T-cell (primary cell): ENCODE measurements at places on chromosomes 1 and 21.

DNA sequence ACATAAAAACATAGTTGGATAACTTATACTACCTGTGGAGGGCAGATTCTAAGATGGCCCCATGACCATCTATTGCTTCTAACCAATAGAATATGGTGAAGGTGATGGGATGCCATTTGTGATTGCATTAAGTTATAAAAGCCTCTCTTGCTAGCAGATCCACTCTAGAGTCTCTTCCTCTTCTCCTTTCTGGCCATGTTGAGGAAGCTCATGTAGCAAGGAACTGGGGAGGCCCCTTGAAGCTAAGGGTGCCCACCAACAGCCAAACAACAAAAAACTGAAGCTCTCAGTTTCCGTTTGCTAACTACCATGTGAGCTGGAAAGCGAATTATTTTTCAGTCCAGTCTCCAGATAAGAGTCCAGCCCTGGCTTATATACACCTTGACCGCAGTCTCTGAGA lies 16.0 kb upstream of the AGO1 start:
- DNase-seq, result no peak

- no peak for DNase-seq
Measured at GRCh38 chr1:152864443-152864842, 4.6 kb downstream of the LCE7A start.

DNA sequence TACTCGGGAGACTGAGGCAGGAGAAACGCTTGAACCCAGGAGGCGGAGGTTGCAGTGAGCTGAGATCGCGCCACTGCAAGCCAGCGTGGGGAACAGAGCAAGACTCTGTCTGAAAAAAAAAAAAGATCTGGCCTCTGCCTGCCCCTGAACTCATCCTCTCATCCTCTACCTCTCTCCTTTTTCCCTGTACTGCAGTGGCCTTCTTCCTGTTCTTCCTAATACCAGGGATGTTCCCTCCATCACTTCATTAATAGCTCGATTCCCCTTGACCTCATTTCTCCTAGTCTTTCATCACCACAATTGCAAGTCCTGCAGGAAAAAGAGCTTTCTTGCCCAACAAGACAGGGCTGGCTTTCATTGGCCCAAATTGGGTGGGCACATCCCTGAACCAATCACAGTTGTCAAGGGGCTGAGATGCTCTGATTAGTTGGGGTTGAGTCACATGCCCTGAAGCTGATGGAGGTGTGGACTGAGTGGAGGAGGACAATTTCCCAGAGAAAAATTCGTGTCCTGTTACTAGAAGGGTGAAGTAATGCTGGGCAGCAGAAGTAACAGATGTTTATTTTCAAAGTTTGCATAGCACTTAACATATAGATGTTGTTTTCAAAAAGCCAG lies 86.8 kb upstream of the PUM1 start:
- no peak for DNase-seq

DNA sequence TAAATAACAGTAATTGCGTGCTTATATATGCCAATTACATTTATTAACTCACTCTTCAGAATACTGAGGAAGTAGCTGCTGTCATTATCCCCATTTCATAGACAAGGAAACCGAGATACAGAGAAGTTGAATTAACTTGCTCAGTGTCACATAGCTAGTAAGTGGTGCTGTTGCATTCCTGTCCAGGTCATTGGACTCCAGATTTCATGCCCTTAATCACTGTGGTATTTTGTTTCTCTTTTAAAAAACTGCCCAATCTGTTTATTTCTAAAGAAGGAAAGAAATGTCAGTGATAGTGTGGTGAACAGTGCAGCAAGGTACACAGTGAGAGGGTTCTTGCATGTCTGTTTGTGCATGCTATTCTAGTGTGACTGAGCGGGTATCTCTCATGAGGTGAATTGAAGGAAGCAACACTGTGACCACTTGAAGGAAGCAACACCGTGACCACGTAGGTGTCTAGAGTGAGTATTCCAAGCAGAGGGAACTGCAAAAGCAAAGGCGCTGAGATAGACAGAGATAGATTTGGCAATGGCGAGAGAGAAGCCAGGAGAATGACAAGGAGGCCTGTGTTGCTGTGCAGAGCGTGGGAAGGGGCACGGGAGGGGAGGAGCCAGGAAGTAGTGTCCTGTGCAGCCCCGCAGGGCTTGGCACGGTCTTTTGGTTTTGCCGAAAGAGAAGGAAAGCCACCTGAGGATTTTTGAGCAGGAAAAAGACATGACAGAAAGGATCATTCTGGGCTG lies 95.9 kb downstream of the CAMTA1 start:
- DNase-seq, result no peak

DNA sequence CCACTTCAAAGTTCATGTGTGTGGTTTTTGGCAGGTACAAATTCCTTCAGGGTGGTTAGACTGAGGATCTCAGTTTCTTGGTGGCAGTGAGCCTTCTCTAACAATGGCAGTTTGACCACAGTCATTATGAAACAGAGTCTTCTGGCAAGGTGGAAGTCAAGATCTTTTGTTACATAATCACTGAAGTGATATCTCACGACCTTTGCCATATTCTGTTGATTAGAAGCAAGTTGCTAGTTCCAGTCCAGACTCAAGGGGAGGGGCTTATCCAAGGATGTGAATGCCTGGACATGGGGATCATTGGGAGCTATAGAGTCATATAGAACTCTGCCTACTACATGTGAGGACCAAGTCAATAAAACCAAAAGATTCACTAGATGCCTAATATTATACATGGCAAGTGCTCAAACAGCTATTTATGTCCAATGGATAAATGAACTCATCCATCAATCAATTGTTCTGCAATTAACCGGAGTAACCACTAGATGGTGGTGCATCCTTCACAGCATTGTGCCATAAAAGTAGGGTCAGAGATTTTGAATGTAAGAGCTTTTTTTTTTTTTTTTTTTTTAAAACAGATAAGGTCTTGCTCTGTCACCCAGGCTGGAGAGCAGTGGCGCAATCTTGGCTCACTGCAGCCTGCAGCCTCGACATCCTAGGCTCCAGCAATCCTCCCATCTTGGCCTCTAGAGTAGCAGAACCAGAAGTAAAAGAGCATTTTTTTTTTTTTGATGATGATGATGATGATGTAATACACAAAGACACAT lies 131.9 kb downstream of the CRB1 start:
- no peak for DNase-seq

GRCh38 chr1:233240829-233241682 lies 54.5 kb downstream of the PCNX2 start:
- no peak for DNase-seq

DNA sequence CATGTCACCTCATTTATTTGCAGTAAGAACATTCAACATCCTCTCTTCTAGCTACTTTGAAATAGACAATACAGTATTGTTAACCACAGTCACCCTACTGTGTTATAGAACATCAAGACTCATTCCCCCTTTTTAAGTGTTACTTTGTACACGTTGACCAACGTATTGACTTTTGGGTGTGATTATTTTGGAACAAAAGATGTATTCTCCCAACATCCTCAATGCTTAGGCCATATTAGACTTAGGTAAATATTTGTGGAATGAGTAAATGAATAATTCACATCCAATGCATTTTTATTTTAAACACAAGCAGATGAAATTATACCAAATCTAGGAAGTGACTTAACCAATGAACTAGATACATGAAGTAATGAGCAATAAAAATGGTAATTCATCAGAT lies 296.6 kb downstream of the CHRM3 start:
- DNase-seq, result no peak

- no peak for DNase-seq
Measured at GRCh38 chr1:116133696-116134475, 22.7 kb downstream of the MAB21L3 start.

DNA sequence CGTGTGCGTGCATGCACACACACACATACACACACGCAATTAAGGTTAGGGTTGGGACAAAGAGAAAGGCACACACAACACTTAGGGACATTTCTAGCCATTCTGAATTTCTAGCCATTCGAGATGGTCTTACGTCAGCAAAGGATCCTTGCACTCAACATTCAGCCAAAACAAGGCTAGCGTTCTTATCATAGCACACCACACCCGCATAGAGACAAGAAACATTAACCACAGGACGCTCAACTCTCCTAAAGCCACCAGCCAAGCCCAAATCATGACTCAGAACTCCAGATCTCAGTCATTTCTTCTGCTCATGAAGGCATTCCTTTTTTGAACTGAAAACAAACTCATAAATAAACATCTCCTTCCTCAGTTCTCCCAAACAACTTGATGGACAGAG lies 106.8 kb downstream of the LMO4 start:
- no peak for DNase-seq

- DNase-seq, result no peak
Measured at GRCh38 chr1:76418531-76418930, 344.0 kb downstream of the ST6GALNAC3 start.

- DNase-seq, result no peak
Measured at GRCh38 chr1:88101041-88101440, 583.0 kb upstream of the PKN2 start.

- no peak for DNase-seq
Measured at GRCh38 chr1:100767176-100767890, 47.8 kb downstream of the VCAM1 start.

DNA sequence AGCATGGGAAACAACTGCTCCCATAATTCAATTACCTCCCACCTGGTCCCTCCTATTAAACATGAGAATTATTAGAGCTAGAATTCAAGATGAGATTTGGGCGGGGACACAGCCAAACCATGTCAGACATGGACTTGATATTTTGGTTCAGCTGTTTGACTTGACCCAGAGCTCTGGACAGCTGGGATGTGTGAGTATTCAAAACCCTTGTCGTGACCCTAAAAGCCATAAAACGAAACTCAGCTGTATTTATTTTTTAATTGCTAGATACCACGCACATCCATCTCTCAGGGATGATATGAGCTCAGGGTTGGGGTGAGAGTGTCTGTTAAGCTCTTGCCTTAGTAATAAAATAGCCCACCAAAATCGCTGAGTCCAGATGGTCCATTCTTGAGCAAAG lies 45.4 kb downstream of the RCSD1 start:
- DNase-seq, result no peak

GRCh38 chr1:92934395-92935378 lies 26.6 kb downstream of the DIPK1A start:
- DNase-seq, result no peak

GRCh38 chr1:30782361-30783255 lies 25.0 kb upstream of the LAPTM5 start:
- DNase-seq, result peak; percentile 71

DNA sequence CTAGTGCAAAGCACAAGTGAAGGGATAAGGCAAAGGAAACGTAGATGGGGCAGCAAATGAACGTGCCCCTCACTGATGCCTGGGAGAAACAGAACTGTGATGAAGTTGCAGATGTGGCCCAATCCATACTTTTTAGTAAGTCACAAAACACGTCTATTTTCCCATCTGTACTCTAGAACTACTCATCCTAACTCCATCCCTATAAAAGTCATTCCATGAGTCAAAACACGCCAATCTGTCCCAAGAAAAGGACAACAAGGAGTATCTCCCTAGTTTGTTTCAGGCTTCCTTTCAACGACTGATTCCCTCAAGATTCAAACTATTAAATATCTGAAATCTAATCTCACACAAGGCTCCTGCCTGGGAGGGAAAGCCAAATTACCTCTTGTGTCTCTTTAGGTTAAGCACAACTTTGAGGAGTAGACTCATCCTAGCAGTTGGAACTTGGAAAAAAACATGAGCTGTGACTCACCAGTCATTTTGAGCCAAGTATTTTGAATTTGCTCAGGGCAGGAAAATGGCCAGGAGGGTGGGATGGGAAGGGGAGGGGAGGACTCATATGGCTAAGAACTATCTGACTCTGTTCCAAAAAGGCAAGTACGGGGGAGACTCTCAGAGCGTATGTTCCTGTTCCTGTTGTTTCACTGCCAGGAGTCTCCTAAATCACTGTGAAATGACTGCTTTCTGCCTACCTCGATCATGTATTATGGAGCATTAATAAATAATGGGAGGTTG lies 214.5 kb upstream of the CAMK1G start:
- no peak for DNase-seq

DNA sequence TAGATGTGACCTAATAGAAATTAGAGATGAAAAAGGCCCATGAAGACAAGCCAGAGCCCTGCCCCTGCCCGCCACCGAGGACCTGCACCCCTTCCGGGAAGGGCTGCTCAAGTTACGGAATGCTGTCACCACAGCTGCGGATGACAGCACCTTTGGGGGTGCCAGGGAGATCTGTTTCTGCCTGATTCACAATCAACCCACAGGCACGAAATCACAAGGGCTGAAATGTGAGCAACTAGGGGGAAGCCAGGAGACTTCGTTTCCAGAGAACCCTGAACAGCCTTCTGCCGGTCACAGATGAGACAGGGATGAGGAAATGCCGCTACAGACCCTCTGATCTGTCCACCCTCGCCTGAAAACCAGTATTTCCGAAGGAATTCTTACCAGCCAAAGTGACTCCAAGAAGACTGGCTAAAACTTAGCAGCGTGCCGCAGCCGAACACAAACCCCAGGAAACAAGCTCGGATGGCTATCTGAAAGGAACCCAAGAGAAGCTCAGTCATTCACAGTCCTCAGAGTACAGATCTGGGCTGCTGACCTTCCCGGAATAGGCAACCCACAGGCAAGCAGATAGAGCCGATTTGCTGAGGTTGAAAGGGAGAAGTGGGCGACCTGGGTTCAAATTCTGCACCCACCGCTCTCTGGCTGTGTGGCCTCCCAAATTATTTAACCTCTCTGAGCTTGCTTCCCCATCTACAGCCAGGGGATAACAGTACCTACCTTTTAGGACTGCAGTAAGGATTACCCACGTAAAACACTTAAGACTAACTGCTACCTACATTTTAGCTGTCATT lies 1.1 kb downstream of the ICMT start:
- no peak for DNase-seq

DNA sequence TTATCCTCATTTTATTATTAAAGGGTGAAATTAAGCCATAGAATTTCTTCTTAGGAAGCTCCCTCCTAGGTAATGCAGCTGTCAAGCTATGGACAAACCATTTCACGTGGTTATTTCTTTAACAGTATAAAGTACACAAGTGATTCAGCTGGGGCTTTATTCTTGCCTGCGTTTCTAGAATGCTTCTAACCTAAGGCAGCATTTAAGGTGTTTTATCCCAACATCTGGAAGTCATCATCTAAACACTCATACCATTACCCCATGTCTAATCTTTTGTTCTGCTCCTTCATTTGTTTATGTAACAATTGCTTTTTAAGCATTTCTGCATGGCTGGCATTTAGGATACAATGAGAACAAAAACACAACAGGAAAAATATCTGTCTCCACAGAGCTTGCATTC lies 829.2 kb upstream of the ADAMTS5 start:
- DNase-seq, result no peak

- no peak for DNase-seq
Measured at GRCh38 chr1:85584923-85585322, 4.4 kb downstream of the CCN1 start.

DNA sequence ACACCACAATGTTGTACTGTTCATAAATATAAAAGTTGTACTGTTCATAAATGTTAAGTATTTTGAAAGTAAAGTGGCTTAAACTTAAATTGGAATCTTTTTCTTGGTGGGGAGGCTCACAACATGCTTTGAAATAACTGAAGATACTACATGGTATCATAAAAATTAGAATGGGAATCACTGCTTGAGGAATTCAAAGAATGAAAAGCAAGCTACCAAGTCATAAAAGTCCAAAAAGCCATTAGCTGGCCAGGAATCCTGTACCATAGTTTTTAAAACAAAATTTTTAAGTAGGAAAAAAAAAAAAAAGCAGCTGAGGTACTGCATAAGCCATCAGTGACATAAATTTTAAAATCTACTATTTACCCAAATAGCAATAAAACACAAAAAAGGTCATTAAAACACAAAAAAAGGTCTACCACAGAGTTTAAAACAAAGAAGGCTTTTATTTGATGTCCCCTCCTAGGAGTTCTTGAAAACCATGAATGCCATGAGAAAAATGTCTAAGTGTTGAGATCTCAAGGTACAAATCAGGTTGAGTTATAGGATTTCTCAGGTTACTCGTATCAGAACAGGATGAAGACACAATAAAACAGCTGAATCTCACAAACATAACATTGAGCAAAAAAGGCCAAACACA lies 8.6 kb downstream of the ZZZ3 start:
- DNase-seq, result no peak

- no peak for DNase-seq
Measured at GRCh38 chr1:10839188-10839770, 42.8 kb upstream of the CASZ1 start.
